ENCODE measurements at places on chromosomes 5 and 9.
A peak's percentile ranks its signal among the peaks of the same experiment; 100 is the strongest.

GRCh38 chr5:154293219-154293618 lies 102.7 kb downstream of the GALNT10 start:
- DNase-seq: no peak

DNA sequence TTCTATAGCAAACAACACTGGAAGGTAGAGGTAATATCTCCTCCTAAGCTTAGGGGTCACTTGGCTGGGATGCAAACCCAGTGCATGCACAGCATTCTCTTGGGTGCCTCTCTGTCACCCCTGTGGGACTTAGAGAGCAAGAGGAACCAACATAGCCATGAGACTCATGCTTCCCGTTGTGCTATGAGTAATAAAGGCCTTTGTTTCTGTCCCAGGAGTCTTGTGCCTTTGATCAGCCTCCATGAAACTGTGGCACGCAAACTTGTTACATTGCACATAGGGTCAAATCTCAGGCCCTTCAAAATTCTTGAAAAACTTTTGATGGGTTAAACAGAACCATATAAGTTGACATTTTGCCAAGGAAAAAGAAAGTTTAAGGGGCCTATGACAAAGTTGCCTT lies 272.8 kb downstream of the TAF11L14 start:
- no peak for DNase-seq

DNA sequence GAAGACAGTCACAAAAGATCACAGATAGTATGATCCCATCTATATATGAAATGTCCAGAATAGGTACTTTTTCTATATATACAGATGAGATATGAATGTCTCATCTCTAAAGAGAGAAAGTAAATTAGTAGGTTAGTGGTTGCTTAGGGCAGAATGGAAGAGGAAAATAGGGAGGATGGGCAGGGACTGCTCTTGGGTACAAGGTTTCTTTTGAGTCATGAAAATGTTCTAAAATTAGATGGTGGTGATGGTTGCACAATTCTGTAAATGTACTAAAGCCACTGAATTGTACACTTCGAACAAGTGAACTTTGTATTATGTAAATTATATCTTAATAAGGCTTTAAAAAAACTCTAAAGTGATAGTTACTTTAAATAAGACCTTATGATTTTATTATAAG lies 59.6 kb upstream of the GRAMD2B start:
- no peak for DNase-seq

DNA sequence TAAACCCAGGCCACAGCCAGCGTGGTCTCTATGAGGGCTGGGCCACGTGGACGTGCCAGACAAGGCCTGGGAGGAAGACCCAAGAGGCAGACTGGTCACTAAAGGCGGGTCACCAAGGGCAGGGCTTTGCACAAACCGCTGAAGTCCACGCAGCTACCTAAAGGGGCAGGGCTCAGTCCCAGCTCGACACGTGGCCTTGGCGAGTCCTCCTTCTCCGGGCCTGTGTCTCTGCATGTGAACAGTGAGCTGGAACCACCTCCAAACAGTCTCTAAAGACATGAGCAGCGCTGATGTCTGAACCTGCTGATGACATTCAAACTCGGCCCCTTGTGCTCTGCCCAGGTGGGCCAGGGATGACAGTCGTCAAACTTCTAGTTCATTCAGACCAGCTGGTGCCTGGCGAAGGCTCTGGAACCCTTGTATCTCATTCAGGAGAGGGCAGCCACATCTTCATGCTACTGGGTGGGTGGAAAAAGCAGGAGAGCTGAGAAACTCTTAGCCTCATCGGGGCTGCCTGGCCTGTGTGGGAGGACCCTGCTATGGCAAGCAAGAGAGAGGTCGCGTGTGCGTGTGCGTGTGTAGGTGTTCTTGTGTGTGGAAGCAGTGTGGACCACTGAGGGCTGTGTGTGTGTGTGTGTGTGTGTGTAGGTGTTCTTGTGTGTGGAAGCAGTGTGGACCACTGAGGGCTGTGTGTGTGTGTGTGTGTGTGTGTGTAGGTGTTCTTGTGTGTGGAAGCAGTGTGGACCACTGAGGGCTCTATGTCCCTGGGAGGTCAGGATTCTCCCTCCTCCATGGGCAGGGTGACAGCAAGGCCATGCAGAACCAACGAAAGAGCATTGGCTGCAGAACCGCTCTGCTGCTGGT lies 14.1 kb upstream of the SLC25A51 start:
- DNase-seq: no peak

DNA sequence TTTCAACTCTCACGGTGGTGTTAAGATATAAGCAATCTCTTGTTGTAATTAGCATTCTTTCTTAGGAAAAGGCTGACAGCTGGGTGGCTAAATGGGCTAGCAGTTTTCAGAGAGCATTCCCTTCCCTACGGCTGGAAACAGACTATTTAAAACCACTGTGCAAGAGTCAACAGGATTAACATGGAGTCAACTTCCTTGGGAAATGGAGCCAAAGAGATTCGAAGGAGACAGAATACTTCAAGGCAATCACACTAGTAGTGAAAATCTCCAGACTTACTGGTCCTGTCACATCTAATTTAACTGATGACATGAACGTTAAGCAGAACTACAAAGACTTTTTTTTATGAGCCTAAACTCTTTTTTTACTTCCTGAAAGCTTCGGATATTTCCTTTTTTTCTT lies 453.3 kb upstream of the ITGA1 start:
- DNase-seq: no peak

GRCh38 chr5:126358525-126358924 lies 64.7 kb upstream of the GRAMD2B start:
- no peak for DNase-seq

GRCh38 chr5:24177821-24178220 lies 467.0 kb downstream of the CDH10 start:
- DNase-seq: no peak

DNA sequence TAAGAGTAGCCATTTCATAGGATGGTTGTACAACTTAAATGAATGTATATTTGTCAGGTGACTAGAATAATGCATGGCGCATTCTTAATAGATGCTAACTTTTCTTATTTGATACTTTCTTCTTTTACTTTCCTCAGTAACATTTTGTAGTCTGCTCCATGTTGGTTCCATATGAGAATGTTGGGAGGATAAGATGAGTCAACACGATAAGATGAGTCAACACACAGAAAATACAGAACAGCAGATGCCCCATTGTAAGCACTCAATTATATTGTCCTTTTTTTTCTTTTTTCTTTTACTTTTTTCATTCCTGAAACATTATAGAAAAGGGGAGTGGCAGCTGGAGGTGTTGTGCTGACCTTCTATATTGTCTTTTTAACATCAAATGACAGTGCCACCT lies 92.3 kb upstream of the SPATA31C2 start:
- no peak for DNase-seq

- peak; percentile 69 for DNase-seq
These were observed 16.9 kb downstream of the IL5 start for GRCh38 chr5:132526290-132526973.

DNA sequence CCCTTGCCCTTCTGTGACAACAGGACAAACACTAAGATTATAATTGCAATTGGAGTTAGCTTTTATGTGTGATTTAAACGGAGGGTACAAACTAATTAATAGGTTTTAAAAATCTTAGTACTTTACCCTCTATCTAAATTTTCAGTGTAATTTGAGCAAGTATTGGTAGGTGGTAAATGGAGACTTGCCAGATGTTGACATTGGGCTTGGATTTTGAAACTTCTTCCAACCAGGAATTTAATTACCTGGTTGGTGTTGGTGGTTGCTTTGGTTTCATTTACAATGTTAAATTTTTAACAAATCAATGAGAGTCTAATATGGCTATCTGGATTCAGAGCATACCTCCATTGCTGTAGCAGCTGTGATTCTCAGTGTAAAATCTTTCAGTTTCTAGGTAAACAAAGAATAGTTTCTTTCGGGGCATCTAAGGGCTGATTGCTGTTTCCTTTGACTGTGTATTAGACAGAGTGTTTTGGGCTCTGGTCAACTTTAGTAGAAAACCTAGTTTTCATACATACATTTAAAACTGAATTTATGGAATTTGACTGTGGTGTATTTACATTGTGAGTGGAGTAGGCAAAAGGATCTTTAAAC lies 1.9 kb downstream of the DAPK1 start:
- DNase-seq: no peak

DNA sequence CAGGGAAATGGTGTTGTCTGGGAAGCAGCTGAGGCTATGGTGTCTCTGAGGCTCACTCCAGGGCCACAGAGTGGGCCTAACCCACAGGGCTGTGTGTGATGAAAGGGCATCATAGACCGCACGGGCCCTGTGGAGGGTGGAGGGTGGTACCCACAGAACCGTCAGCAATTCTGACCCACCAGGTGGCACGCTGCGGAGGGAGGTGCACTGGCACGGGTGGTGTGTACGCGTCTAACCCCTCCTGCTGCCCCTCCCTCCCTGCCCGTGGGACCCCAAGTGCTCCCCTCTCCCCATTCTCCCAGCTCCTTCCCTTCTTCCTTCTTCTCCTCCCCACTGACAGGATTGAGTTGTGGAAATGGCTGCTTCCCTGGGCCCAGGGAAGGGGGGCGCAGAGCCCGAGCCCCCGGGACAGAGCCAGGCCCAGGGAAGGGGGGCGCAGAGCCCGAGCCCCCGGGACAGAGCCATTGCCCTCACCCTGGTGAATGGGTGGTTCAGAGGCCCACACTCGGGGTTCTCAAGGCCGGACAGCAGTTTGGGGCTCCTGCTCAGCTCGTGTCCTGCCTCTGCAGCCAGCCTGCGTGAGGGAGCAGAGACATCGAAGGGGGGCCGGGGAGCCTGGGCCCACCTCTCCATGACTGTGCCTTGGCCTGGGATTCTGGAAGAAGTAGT lies 6.8 kb downstream of the LCN10 start:
- no peak for DNase-seq

DNA sequence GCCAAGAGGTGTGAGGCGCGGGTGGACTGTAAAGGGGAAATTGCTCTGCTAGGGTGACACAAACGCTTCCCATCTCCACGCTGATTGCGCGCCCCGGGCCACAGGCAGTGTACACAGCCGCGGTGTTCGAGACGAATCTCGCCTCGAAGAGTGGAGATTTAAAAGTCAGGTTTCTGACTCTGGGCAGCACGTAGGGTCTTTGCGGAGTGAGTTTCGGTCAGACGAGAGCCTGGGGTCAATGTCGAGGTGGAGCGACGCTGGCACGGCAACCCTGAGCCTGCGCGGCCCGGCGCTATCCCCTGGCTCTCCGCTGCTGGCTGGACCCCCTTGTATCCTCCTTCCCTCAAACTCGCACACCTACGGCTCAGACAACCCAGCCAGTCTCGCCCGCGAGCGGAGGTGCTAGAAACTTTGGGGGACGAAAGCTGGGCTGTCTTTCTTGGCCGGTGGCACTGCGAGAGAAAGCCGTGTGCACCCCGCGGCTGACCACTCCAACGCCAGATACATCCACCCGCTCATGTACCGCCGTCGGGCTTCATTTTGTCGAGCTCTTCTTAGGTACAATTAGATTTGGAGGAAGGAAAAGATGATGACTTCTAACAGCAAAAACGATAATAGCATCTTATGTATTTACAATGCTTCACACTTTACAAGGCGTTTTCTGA lies 5.4 kb upstream of the FOXB2 start:
- DNase-seq: no peak

Data from A549 (cell line).